ENCODE measurements at places on chromosomes 6 and 20.

DNA sequence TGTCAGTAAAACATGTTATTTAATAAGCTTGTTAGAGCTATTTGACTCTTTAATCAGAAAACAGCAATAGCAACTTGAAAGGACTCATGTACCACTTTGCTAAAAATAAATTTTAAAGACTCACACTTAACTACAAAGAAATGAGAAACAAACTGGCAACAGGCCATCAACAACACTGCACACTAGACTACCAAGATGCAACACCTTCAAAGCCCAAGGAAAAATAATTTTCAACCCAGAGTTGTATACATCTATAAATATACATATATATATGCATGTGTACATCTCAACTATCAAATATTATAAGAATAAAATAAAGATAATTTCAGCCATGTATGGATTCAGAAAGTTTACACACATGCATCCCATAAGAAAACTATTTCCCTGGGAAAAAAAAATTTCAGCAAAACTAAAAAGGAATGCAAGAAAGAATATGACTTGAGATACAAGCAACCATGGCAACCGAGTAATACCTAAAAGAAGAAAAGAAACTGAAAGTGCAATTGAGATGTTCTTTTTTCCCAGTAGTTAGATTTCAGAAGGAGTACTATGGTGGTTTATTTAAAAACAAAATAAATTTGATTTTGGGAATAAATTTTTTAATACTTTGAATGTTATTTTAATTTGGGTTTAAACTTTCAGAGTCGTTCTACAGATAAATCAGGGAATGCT, 303.8 kb downstream of the UBE3D start:
- DNase-seq, result no peak

DNA sequence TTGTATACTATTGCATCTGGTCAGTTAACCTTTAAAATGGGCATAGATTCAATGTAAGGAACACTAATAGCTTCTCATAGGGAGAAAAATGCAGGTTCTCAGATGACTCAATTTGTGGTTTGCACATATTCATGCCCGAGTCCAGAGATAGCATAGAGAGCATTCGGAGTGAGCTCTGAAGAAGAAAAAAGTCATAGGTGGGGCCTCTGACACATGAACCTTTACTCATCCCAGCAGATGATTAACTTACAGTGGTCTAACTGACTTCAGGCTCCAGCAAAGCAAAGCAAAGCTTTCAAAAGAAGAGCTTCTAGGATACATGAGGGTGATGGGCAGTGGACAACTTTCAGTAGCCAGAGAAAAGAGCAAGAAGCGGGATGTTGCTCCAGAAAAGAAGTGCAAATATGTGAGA, 55.3 kb upstream of the BTN3A2 start:
- DNase-seq, result no peak

DNA sequence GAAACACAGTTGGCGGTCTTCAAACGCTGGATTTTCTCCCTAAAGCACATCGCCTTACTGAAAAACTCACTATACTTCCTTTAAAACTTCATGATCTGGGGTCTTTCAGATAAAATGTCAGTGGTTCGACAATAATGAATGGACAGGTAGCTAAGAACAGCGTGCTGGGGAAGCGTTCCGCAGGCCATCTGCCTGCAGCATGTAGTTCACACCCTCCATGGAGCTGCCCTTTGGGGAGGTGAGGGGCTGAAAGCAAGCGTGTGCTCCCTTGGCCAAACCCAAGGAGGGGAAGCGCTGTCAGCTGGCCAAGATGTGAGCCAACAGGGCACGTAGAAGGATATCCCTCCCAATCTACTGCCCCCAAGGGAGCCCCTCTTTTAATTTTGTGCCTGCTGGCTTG, 20.8 kb downstream of the MYLK4 start:
- DNase-seq, result no peak

- no peak for DNase-seq
These were observed 81.1 kb downstream of the SNX5 start for GRCh38 chr20:17887331-17888030.

GRCh38 chr20:18404172-18404571, 62.7 kb downstream of the DZANK1 start:
- DNase-seq, result no peak

GRCh38 chr20:62339647-62340062, 27.5 kb downstream of the LAMA5 start:
- DNase-seq, result no peak

DNA sequence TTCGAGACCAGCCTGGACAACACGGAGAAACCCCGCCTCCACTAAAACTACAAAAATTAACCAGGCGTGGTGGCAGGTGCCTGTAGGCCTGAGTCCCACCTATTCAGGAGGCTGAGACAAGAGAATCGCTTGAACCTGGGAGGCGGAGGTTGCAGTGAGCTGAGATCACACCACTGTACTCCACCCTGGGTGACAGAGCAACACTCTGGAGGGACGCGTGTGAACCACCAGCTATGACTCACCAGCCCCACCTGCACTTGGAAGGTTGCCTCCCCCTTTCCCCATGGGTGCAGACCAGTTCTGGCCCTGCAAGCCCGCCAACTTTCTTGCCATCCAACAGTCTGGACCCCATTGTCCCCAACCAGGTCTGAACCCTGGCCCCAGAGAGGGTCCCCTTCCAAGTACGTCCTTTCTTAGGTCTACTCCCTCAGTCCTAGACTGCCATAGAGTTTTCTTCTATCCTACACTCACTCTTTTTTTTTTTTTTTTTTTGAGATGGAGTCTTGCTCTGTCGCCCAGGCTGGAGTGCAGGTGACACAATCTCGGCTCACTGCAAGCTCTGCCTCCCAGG, 29.2 kb downstream of the ATP9A start:
- no peak for DNase-seq

DNA sequence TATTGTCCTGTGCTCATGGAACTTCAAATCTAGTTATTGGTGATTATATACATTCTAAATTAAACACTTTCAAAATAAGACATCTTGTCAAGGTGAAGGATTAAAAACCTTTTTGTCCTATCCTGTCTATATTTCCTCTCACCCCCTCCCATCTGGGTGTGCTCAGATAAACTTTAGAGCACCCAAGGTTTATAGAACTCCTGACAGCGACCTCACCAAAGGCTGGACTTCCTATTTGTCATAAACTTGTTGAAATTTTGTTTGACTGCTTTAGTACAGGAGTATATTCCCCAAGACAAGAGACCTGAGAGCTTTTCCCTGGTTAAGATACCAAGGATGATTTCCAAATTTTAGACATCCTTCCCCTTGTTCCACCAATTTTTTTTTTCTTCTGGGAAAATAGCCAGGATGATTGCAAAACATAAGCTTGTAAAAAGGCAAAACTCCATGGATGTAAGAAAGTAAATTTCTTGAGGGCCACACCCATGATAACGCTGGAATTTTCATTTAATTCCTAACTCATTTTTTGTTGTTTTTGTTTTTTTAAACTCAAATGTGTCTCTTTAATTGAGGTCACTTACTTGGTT, 33.0 kb downstream of the CARMIL1 start:
- no peak for DNase-seq

DNA sequence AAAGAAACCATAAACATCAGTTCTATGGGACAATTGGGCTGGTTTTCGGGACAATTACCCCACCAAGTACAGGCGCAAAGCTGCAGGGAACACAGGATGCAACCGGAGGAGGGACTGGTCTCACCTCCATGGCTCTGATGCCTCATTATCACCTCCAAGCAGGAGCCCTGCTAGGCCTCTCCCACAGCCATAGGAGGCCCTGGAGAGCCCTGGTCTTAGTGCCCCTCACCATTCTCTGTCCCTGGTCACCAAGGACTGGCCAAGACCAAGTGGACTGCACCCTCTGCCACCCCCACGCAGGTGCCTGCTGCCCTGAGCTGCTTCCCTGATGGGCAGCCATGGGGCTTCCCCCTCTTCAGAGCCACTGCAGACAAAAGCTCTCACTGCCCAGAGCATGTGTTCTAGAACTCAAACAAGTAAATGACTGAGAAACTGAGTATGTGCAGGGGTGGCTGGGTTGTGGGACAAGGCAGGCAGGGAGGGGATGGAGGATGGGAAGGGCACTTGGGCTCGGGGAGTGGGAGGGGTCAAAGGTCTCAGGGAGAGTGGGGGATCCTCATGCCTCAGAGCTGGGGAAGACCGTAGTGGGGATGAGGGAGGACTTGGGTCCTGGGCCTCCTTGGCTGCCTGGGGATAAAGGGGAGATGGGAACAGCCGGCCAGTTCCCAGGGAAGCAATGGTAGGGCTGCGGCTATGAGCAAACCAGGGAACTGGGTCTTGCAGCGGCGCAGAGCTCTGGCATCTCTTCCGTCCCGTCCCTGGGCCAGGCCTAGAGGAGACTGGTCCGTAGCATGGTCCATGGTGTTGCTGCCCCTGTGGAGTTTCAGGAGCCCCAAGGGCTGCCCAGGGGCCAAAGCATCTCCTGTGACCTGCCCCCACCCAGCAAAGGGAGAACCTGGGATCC, 435.1 kb downstream of the PREX1 start:
- DNase-seq, result no peak

DNA sequence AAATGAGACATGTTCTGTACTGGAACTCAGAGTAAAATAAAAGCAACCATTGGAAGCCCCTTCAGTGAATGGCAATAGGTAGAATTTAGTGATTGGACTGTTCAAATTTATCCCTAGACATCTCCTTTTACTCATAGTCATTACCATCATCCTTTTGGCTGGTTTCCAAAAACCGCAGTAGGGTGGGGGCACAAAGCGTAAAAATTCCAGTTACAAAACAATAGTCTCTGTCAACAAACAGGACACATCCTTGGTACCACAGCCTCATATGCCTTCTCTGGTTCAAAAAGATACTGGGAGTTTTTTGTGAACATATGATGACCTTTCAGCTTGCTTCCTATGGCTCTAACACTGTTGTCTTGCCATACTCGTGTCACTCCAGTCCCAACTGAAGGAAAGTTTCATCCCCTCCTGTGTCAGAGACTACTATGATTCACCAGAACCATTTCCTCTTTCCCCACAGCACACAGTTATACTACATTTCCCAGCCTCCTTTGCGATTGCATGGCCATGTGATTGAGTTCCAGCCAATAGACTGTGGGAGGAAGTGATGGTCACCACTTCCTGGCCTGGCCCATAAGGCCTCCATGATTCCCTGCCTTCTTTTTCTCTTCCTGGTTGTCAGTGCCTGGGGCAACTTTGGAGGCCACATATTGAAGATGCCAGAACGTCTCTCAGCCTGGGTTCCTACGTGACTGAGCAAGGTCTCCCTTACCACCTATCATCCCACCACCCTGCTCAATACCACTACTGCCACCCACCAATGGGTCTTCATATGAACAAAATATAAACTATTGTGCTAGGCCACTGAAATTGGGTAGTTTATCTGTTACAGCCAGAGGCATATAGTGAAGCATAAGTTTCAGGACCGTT, 162.4 kb downstream of the ID4 start:
- no peak for DNase-seq

GRCh38 chr6:47134476-47135189, 92.5 kb upstream of the ADGRF1 start:
- DNase-seq, result no peak

GRCh38 chr20:62666736-62667529, 24.6 kb downstream of the SLCO4A1 start:
- DNase-seq, result no peak
